ENCODE measurements at places on chromosomes 3 and 15.

DNA sequence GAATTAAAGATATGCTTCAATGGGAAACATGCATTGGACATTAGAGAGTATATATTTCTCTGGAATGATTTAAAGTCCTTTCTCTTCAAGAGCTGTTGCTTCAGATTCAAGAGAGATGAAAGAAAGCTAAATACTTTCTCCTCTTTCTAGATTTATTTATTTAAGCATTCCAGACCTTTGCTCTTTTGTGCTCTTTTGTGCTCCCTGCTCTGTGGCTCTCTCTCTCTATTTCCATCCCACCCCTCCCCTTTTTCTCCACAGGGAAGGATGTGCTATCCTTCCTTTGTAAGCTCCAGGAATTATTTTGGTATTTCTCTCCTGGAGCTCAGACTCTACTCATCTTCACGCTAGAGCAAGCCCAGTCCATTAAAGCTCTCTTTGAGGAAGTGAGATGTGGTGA lies 871.9 kb upstream of the GBE1 start:
- DNase-seq: no peak

GRCh38 chr3:35832140-35832571 lies 192.8 kb downstream of the ARPP21 start:
- no peak for DNase-seq

DNA sequence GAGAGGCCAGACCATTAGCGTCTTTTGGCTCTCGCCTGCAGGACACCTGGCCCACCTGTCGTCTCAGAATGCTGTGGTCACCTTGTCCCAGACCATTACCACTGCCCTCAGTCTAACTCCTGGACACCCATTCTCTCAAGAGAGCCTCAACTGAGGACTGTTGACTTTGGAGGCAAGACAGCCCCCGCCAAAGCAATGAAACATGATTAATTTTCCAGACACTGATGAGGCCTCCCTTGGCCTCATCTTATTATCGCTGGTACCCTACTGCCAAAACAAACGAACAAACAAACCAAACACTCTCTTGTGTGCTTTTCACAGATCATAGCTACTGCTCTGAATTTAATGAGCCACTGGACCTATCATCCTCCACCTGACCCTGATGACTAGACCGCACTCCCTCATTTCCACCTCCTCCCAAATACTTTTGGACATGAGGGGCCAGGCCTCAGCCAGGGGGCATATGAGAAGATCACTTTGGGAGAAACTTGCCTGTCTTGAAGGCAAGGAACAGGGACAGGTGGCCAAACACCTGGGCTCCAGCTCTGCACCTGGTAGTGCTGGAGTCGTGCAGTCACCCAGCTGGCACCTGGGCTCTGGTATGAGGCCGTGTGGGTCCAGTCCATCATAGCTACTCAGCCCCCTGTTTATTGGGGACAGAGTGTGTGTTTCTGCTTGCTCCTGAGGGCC lies 27.6 kb downstream of the ALS2CL start:
- DNase-seq: no peak

- DNase-seq: no peak
Measured at GRCh38 chr3:142930463-142930862, 33.0 kb downstream of the PAQR9 start.

- DNase-seq: no peak
Measured at GRCh38 chr3:160280836-160281235, 55.6 kb downstream of the C3orf80 start.

- no peak for DNase-seq
Measured at GRCh38 chr15:69232144-69232543, 66.6 kb upstream of the PAQR5 start.

- no peak for DNase-seq
Measured at GRCh38 chr15:57591822-57592367, at the start of gene MYZAP. TSS of gene MYZAP (plus strand) at chr15:57591904. CDS start at chr15:57592035, 131 bp downstream.

- DNase-seq: peak; percentile 76
Measured at GRCh38 chr3:50542177-50543034, 25.1 kb downstream of the C3orf18 start.

GRCh38 chr15:64583983-64584382 lies 123.6 kb downstream of the ZNF609 start:
- no peak for DNase-seq

DNA sequence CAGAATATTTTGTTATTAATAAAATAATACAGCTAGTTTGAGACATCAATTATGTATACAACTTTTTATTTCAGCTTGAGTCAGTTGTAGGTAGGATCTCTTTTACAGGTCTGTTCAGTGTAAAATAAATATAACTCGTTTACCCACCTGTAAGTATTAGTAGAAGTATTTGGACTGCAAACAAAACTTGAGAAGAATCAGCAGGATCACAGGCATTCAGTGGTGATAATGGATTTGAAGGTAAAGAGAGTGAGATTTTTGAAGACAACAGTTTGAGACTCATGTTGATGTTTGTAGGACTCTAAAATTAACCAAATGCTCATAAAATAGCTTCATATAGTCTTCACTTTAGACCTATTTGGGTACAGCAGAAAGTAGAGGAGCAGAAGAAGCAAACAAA lies 35.5 kb upstream of the CCNB2 start:
- no peak for DNase-seq

DNA sequence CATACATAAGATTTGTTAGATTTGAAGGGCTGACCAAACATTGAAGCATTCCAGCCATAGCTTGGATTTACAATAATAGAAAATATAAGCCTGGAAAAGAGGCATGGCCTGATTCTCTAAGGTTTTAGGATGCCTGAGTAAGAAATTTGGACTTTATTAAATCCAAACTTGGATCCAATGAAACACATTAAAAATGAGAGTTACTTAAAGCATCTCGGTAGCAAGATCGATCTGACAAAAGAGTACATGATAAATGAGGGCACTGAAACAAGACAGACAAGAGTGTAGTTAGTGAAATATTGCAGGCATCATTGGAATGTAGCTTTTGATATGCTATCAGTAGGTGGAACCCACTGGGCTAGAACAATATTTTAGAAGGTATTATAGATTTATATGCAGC lies 855.7 kb upstream of the DPPA4 start:
- no peak for DNase-seq

DNA sequence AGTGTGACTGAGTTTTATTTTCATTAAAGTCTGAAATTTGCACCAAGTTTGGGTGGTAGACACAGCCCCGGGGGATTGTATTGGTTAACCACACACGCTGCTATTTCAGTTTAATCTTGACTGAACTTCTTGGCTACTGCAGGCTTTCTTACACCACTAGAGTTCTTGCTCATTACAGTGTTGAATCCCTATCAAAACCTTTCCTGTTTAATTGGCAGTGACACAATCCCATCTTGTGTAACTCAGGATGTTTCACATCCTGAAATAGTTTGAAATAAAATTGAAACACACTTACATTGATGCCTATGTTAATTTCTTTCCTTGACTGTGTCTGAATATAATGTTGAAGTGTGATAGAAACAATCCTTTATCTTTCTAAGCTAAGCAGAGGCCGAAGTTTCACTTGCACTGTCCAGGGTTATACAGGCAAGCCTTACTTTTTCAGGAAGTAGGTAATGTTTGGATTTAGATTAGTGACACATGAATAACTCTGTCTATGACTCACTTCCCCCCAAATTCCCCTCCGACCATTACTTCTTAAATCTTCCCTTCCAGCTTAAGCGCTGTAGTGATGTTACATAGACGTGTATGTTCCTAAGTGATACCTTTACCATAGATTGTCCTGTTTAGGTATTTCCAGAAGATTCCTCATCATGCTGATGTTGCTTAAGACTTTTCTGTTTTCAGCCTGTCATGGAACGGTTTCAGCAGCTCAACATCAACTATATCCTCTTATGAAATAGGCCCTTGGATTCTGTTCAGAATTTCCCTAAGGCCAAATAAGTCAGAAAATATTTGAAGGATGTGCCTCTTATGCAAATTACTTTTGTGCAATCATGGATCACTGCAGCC lies 16.8 kb downstream of the ATG7 start:
- no peak for DNase-seq

- DNase-seq: peak; percentile 72
Measured at GRCh38 chr3:29453284-29454001, 172.6 kb downstream of the RBMS3 start.

GRCh38 chr3:31620656-31621055 lies 87.9 kb downstream of the STT3B start:
- DNase-seq: no peak

GRCh38 chr3:52147804-52148203 lies 6.4 kb downstream of the POC1A start:
- DNase-seq: no peak

DNA sequence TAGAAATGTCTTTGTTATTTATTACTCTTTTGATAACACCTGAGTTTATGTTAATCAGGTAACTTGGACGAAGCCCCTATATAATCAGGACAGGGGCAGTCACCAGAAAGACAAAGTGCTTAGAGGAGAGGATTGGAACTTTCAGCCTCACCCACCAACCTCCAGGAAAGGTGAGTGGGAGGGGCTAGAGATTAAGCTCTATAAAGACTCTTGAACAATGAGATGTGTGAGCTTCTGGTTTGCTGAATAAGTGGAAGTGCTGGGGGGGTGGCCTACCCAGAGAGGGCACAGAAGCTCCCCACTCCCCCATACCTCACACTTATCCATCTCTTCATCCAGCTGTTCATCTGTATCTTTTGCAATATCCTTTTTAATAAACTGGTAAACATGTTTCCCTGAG lies 73.9 kb downstream of the TTBK2 start:
- DNase-seq: no peak

GRCh38 chr3:14929310-14930074 lies 17.9 kb upstream of the NR2C2 start:
- DNase-seq: no peak

DNA sequence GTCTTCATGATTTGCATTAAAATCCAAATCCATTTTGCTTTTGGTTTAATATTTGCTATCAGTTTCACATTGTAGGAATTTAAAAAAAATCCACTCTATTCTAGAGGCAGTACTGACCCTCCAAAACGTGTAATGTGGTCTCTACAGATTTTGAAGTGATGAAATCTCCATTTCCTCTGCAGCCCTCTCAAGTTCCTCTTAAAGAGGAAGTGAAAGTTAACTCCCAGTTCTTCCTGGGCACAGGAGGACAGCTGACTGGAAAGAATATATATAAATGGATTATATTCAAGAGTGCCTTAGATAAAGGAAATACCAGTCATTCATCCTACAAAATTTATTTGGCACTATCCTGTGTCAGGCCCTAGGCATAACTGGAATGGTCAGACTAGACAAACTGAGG lies 83.5 kb upstream of the PLCL2 start:
- DNase-seq: no peak

GRCh38 chr3:57696801-57697321 lies 4.0 kb upstream of the DENND6A start:
- no peak for DNase-seq

DNA sequence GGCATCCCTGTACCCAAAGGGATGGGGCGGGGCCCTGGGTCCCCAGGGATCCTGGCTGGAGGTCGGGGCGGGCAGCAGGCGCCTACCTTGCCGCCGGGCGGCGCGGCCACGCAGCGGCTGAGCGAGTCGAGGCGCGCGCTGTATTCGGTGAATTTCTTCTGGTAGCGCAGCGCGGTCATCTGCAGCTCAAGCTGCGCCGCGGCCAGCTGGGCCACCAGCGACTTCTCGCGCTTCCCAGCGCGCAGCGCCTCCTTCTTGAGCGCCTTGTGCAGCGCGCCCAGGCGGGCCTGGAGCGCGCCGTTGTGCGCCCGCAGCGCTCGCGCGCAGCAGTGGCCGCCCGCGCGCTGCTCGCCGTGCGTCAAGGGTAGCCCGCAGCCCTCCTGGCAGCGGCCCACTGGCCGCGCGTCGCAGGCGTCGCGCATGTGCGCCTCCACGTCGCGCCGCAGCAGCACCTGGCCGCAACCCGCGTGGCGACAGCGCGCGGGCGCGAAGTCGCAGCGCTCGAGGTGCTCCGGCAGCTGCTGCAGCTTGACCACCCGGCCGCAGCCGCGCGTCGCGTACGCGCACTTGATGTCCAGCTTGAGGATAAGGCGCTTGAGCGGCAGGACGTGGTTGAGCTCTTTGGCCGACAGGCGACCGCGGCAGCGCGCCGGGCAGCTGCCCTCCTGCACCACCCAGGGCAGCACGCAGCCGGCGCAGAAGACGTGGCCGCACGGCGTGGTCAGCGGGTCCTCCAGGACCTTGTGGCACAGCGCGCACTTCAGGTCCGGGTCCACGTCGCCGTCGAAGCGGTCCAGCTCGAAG lies 522 bp downstream of the PDZRN3 start:
- DNase-seq: no peak

- no peak for DNase-seq
Measured at GRCh38 chr3:40843208-40843624, 318.5 kb downstream of the ZNF621 start.

DNA sequence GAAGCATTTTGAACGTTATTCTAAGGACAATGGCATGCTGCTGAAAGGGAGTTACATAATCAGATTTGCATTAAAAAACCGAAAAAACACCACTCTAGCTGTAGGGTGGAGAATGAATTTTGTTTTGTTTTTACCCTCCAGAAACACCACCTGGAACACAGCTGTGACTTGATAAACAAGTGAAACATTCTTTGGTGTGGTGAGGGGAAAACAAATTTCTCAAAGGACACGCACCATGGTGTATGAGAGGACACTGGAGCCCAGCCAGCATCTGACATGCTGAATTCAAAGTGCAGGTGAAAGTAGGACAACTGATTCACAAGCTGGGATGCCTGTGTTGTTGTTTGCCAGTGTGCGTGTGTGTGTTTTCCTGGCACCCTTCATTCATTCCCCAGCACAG lies 554.5 kb upstream of the TBL1XR1 start:
- no peak for DNase-seq

- DNase-seq: no peak
Measured at GRCh38 chr3:71008350-71008935, 575.1 kb downstream of the FOXP1 start.

DNA sequence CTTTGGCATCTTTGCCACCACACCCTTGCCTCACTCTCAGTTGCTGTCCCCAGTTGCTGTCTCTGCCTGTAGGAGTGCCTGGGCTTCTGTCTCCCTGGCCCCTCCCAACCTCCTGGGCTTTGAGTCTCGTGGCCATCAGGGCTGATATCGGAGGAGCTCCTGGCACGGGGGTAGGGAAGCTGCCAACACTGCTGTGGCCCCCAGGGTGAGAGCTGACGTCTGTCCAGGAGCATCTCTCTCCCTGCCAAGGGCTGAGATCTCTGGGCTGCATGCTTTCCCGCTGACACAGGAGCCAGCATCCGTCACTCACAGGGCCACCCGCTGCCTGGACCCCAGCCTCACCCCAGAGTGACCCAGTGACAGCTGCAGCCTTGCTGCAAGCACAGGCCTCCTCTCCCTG lies 47.4 kb downstream of the EXOG start:
- DNase-seq: peak; percentile 37

DNA sequence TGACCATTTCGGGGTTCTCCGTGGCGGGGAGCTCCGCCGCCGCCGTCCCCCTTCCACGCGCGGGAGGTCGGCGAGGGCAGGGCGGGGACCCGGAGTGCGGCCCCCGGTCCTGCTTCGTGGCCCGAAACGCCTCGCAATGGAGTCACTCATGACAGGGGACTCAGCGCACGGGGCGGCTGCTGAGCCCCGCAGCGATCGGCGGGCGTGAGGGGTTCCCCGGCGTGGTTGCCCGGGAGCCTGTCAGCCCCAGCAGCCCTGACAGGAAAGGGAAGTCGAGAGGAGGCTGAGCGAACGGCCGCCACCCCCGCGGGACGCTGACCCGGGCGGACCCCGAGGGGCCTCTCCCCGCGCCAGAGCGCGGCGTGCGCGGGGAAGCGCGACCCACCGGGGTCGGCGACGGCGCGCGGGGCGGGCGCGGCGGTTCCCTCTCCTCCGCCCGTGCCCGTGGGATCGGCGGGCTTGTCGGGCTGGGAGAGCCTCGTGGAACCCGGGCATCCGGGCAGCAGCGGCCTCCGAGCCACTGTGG lies 564 bp upstream of the PIGZ start:
- no peak for DNase-seq
